ENCODE measurements at places on chromosomes 11 and 22.
A peak's percentile ranks its signal among the peaks of the same experiment; 100 is the strongest.

DNA sequence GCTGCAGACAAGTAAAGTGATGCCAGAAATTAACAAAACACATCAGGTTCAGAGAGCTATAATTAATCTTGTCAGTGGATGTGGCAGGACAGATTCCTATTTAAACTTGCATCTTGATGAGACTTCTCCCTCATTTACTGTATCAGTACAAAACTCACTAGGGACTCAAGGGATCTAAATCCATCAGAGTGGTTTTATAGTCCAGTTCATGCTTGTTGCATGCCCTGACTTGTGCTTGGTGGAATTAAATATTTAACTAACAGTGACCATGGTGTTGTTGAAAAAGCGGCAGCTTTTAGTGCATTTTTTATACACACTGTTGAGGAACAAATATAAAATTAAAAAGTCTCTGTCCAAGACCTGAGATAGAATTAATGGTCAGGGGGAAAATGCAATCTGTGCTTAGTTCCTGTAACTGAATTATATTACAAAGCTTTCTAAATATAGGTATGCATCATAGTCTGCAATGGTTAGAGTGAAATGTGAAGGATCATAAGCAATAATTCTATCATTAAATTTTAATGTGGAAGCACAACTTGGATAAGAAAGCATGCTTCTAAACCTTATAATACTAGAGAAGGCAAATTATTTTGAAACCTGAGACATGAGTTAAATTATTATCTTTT, 1475.5 kb upstream of the TENM4 start:
- DNase-seq, result no peak

GRCh38 chr22:17637490-17638181, 921 bp upstream of the BCL2L13 start:
- no peak for DNase-seq

- no peak for DNase-seq
These were observed 442.7 kb downstream of the MIAT start for GRCh38 chr22:27099946-27100722.

DNA sequence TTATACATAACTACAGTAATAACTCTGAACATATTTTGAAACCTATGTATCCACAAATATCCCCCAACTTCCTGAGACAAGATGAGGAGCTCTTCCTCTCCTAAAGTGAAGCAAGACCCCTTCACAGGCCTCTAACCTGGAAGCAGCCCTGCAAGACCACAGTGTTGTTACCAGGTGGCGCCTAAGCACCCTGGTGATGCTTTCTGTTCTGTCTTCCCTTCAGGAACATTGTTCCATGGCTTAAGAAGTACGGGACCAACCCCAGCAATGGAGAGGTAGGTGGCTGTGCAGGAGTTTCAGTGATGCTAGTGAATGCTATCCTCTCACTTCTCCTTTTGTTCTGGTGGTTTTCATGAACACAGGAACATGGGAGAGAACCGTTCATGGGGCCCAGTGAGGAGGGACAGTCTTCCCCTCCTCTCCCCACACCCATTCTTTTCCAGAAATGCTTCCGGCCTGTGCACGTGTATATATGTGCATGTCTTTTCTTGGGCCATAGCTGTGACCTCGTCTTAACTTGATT, 6.4 kb downstream of the PPIL2 start:
- no peak for DNase-seq

DNA sequence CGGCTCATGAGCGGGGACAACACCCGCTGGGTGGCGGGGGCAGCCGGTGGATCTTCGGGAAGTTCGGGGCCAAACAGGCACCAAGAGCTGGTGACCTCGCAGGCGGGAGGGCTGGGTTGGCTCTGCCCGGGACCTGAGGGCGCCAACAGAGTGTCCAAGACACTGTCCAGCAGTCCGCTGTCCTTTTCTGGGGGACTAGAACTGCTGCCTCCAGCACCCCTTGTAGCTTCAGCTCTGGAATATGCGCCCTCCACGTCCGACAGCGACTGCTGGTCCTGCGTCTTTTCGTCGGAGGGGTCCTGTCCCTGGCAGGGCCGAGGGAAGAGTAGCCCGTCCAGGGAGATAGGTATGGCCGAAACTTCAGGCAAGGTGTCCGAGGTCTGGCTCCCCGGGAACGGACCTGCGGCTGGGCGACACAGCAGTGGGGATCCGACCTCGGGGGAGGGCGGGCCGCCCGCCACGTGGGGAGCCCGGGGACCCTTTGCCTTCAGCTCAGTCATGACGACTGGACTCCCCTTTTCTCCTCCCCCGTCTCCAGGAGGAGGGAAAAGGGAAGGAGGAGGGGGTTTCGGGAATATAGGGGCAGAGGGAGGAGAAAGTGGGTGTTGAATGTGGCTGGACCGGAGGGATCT, 926 bp downstream of the PGR start:
- DNase-seq, result no peak

GRCh38 chr11:122197066-122197987, 81.3 kb upstream of the BLID start:
- DNase-seq, result no peak

DNA sequence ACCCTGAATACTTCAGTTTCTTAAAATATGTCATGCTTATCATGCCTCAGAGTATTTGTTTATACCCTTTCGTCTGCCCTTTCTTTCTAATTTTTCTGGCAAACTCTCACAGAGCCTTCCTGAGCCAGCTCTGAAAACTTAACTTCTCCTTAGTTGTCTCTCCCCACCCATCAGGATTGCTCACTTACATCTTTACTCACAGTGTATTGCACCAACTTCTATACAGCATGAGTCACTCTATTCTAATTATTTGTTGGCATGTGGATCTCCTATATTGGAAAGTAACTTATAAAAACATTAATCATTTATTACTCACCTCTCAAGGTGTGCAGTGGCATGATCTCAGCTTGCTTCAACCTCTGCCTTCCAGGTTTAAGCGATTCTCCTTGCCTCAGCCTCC, 114.9 kb downstream of the FANCF start:
- no peak for DNase-seq

DNA sequence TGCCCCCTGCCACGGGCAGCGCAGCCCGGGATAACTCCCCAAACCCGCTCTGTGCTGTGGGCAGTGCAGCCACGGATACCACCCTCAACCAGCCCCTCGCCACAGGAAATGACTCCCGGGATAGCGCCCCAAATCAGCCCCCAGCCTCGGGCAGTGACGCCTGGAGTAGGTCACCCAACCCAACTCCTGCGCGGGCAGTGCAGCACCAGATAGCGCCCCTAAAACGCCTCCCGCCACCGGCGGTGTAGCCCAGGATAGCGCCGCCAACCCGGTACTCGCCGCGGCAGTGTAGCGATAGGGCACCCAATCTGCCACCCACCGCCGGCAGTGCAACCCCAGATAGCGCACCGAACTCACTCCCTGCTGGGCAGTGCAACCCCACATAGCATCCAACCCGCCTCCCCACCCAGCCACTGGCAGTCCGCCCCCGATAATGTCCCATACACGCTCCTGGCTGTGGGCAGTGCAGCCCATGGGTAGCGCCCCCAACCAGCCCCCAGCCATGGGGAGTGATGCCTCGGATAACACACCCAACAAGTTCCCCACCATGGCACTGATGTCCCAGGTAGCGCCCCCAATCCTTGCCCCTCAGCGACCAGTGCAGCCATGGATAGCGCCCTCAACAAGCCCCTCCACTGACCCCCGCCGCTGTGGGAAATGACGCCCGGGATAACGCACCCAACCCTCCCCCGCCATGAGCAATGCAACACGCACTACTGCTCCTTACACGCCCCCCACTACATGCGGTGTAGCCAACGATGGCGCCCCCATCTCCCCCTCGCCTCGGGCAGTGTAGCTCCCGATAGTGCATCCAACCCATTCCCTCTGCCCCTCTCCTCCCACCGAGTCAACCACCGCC, 1.5 kb downstream of the RFPL2 start:
- DNase-seq, result no peak

DNA sequence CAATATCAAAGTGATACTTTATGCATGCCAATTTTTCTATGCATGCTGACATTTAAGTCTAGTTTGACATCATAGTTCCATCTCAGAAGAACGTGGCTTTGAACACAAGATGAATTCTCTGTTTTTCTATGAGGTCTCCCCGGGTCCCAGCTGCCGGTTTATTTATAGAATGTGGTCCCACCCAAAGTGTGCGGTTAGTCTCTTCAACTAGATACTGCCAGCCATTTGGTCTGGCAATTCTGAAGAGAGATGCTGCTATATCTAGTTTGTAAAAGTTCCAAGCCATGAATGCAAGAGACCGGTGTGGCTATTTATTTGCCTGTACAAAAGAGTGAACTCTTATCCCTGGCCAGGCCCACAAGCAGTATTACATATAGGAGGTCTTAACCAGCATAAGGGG, 9.2 kb downstream of the OR5A2 start:
- DNase-seq, result no peak

DNA sequence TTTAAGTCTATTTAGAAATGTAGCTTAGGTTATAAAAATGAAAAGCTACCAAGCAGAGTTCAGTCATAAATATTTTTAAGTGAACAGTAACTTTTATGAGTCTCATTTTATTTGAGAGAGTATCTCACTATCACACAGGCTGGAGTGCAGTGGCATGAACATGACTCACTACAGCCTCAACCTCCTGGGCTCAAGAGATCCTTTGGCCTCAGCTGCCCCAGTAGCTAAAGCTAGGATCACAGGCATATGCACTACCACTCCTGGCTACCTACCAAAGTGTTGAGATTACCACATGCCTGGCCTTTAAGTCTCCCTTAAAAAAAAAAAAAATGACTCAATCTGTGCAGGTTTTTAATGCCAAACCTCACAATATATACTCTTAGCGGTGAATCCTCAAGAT, 34.7 kb upstream of the CLNS1A start:
- no peak for DNase-seq

- DNase-seq, result peak; percentile 13
These were observed at the start of gene DSCAML1 for GRCh38 chr11:117796872-117797529. TSS of gene DSCAML1 (minus strand) at chr11:117797216. CDS start at chr11:117797079, 137 bp downstream.

DNA sequence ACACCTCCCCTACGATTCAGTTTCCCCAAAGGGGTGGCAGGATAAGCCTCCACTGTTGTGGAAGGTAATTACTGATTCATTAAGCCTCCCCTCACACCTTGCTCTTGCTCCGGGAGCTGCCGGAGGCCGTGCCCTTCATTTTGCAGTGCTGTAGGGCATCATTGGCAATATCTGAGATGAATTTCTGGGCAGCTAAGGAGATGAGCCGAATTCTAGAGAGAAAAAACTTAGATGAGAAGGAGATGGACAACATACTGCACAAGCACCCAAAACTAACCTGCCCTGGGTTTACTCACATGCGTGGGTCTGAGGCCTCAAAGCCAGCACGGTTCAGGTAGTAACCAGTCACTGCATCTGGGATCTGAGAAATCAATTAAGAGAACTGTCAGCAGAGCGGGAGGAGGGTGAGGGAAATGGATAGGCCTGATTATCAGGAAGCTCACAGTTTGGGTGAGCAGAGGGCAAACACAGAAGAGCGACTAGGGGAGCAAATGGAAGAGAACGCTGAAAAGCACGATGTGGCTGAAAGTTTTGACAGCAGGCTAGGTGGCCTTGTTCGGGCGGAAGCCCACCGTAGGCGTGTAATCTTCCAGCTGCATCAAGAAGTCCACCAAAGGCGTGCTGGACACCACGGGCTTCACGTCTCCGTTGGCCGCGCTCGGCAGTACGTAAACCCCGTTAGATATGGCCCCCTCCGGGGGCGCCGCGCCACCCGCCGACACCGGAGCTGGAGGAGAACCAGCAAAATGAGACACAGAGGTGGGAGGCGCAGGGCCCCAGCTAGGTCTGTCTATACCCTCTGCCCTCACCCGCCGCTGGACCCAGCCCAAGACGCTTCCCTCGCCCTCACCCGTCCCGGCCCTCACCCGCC, 689 bp downstream of the TAF10 start:
- no peak for DNase-seq

- DNase-seq, result no peak
These were observed 1.6 kb downstream of the PPP2R1B start for GRCh38 chr11:111764621-111765020.
